ENCODE measurements at places on chromosomes 12 and 14.

DNA sequence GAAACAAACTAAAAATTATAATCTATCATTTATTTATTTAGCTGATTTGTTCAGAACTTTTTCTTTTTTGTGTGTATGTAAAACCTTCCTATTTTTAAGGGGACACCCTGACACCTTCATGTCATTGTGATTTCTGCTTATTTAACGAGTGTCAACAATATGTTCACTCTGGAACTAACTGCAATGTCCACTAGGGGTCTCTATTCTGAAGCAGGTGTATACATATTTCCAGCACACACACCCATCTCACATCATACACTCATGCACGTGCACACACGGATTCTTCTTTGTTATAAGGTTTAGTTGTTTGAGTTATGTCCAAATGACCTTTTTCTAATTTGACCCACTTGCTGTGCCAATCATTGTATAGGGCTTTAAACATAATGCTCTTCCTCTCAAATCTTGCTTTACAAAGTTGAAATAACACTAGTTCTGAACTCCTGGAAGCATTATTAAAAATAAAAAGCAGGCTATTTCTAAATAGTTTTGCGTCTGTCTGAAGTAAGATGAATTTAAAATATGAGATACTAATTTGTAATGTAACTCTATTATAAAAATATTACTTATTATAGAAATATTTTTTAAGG is 15.5 kb downstream of the E2F7 start:
- peak; percentile 87 for DNase-seq

DNA sequence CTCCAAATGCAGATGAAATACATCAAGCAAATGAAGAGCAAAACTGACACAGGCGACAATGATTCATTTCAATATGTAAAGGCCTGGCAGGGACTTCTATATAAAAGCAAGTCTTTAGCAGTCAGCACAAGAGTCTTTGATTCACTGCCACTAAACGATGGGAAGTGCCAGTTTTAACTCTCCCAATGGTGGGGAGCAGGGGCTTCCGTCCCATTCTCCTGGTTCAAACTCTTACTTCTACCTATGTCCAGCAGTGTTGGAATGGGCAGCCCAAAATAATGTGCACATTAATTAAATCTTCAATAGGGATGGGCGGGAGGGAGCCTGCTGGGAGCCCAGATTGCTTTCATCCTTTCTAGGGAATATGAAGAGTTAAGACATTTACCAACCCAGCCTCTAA is 97.5 kb upstream of the MDM1 start:
- no peak for DNase-seq

DNA sequence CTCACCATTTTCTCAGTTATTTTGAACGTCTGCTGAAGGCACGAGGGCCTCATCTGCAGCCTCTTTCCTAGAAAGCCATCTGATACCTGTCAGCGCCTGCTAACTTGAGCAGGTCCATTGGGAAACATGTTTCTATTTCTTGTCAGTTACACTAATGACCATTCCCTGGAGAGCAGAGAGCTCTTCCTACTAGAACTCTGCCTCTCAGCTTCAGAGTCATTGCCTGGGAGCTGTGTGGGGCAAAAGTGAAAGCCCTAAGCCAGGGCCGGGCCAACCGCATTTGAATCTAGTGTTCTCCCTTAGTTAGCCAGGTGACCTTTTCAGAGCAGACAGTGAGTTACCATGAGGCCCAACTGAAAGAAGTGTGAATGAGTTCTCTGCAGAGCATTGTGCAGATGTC is 135.8 kb downstream of the EML1 start:
- DNase-seq = no peak

DNA sequence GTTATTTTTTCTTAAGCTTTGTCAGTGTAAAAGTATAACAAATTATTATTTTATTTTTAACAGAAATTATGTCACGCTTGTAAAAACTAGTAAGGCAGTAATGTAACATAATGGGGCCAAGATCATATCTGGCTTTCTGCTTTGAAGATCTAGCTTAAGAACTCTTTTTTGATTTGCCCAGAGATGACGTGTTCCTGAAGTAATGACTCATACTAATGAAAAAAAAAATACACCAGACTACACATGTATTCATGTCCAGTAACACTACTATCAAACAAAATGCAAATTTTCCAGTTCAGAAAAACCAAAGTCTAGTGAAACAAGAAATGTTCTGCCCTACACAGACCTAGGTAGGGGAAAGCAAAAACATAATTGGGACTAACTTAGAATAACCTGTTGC is 432.2 kb upstream of the ATXN7L3B start:
- DNase-seq = no peak

DNA sequence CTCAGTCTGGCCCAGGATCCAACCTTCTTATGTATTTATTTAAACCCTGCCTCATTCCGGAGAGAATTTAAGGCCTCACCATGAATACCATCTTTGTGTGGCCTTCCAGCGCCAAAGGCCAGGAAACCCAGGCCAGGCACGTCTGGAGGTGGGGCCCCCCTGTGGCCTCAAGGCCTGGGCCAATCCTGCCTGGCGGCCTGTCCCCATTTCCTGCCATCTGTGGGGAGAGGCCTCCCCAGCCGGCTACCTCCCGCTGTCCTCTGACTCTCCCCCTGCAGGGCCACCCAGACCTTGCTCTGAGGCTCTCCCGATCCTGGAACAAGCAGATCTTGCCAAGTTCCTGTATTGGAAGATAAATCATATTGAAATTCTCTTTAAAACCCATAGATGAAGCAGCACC is 37.4 kb upstream of the MEG3 start:
- no peak for DNase-seq

DNA sequence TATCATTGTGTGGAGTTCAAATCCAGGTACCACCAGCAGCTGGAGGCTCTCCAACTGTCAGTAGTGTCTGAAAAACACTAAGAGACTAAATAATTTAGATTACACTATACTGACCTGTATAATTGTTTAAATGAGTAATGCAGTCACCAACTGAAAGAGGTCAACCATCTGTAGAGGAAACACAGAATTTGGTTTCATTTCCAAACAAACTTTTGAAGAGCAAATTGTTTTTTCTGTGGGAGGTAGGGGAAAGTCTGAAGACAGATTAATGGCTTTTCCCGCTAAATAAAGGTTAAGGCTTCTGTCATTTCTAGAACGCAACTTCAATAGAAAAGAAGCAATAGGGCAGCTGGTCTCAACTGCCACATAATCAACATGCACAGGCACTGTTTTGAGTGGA is 462.6 kb downstream of the PRKD1 start:
- no peak for DNase-seq

- no peak for DNase-seq
Measured at GRCh38 chr14:105685003-105685402, 158.6 kb downstream of the TMEM121 start.

DNA sequence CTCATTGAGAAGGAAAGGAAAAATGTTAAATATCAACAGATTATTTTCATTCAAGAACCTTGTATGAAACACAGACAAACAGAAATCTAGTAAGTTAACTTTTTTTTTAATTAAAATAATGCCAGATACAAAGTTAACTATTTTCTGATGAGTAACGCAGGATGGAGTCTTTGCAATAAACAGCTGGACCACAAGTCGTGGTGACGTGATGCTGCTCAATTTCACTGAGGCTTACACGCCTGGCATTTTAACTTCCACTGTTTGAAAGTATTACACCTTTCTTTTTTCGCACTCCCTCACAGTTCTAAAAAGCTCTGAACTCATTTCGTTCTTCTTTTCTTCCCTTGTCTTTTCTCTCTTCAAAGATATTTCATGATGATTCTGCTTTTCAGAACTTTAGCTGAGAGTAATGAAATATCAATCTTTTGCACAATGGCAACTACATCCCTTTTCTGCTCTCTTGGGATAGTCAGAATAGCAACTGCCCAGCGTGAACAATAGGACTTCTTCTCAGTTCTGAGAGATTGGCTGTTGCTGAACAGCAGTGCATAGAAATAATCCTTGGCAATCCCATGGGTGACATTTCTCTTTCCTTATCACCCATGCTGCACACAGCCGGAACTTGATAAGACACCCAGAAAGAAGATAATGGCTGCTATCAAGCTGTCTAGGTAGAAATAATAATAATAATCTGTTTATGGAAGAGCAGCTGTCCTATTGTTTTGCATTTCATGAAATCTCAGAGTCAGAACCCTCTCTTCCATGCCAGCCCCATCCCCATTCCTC is 160.5 kb downstream of the BTG1 start:
- no peak for DNase-seq
